Effector memory CD4-positive, alpha-beta T cell (primary cell): ENCODE measurements at places on chromosomes 1 and 21.

DNA sequence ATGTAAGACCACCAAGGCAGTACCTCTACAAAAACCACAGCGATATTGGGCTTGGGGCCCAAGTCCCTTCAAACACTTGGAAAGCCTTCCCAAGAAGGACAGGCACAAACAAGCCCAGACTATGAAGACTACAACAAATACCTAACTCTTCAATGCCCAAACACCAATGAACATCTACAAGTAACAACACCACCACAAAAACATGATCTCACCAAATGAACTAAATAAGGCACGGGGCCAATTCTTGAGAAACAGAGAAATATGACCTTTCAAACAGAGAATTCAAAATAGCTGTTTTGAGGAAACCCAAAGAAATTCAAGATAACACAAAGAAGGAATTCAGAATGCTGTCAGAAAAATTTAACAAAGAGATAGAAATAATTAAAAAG, 86.8 kb downstream of the COL24A1 start:
- no peak for DNase-seq
- no peaks in the 10 kb centered on the region for H3K4me1 ChIP-seq
- H3K27me3 ChIP-seq, result no peaks in the 10 kb centered on the region
- no peaks in the 10 kb centered on the region for H3K36me3 ChIP-seq
- H3K27ac ChIP-seq, result no peak overlapping the region
- no peak overlapping the region for H3K4me3 ChIP-seq

DNA sequence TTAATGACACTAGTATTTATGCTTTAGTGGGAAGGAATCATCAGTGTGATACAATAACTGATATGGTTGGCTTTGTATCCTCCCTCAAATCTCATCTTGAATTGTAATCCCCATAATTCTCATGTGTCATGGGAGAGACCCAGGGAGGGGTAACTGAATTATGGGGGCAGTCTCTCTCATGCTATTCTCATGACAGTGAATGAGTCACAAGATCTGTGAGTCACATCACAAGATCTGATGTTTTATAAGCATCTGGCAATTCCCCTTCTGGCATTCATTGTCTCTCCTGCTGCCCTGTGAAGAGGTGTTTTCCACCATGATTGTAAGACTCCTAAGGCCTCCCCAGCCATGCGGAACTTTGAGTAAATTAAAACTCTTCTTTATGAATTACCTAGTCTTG, 1760.3 kb downstream of the NCAM2 start:
- H3K36me3 ChIP-seq, result no peaks in the 10 kb centered on the region
- H3K27ac ChIP-seq, result no peak overlapping the region
- DNase-seq, result no peak
- no peaks in the 10 kb centered on the region for H3K4me1 ChIP-seq

DNA sequence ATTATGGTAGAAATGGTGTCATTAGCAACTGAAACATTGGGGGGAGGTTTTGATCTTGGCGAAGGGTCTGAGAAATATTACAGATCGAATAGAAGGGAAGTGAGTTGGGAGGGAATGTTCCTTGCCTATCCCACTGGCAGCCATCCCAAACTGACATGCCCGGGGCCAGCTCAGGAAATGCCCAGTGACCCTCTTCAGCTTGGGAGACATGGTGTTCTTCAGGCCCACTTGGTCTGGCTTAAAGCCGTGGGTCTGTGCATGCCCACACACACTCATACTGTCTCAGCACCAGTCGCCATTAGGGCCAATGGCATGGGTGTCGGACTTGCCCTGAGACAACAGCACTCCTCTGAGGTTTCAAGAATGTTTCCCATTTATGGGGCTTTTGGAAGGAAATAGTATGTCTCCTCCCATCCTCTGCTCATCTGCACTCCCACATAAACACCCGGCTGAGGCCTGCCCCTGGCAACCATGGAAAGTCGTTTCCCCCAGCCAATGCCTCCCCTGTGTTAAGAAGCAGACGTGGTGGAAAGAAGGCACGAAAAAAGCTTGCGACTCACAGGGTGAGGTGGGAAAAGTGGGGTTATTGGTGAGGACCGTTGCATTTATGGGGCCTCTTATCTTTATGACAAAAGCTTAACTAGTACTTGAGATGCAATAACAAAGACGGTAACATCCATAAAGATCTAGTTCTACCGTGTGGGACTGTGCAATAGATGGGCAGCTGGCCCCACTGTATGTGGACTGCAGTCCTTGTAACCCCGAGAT, 2.0 kb downstream of the RNF186 start:
- DNase-seq, result no peak
- no peak overlapping the region for H3K4me3 ChIP-seq
- H3K4me1 ChIP-seq, result no peaks in the 10 kb centered on the region
- H3K27me3 ChIP-seq, result no peaks in the 10 kb centered on the region

GRCh38 chr1:66733348-66734017, 18.8 kb upstream of the DYNLT5 start:
- no peak for DNase-seq
- no peaks in the 10 kb centered on the region for H3K36me3 ChIP-seq
- no peaks in the 10 kb centered on the region for H3K4me1 ChIP-seq
- no peaks in the 10 kb centered on the region for H3K27me3 ChIP-seq

DNA sequence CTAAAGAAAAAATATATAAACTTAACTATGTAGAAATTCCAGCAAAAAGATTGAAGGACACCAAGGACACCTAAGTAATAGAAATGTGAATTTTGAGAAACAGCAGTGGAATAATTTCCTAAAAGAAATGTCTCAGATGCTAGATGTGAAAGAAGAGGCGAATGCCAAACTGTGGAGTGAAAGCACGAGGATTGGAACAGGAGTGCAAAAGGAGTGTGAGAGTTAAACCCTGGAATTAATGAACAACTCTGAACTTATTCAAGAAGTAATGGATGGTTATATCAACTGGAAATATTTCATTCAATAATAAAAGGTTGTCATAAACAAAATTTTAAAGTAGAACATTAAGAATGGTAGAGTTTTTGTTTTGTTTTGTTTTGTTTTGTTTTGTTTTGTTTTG, 78.5 kb upstream of the SGIP1 start:
- DNase-seq, result no peak
- no peaks in the 10 kb centered on the region for H3K4me1 ChIP-seq

- no peak overlapping the region for H3K27ac ChIP-seq
- no peaks in the 10 kb centered on the region for H3K27me3 ChIP-seq
- no peaks in the 10 kb centered on the region for H3K36me3 ChIP-seq
- H3K4me1 ChIP-seq, result no peaks in the 10 kb centered on the region
- no peak for DNase-seq
Observed at GRCh38 chr1:157403203-157403602, 149.1 kb downstream of the FCRL5 start.

DNA sequence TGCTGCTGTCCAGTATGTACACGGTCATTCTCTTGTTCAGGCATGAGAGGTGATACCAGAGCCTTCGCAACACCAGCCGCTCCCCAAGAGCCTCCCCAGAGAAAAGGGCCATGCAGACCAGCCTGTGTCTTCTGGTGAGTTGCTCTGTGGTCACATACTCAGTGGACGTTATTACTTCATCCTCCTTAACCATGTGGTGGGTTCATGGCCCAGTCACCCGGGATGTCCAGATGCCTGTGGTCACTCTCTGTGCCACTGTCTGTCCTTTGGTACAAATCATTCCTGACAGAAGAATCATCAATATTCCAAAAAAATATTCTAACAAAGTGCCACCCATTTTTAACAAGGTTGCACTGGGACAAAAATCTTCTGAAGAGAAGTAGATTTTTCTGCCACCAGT, 8.8 kb upstream of the ZNF124 start:
- no peak overlapping the region for H3K4me3 ChIP-seq
- no peaks in the 10 kb centered on the region for H3K27me3 ChIP-seq
- H3K27ac ChIP-seq, result no peak overlapping the region

DNA sequence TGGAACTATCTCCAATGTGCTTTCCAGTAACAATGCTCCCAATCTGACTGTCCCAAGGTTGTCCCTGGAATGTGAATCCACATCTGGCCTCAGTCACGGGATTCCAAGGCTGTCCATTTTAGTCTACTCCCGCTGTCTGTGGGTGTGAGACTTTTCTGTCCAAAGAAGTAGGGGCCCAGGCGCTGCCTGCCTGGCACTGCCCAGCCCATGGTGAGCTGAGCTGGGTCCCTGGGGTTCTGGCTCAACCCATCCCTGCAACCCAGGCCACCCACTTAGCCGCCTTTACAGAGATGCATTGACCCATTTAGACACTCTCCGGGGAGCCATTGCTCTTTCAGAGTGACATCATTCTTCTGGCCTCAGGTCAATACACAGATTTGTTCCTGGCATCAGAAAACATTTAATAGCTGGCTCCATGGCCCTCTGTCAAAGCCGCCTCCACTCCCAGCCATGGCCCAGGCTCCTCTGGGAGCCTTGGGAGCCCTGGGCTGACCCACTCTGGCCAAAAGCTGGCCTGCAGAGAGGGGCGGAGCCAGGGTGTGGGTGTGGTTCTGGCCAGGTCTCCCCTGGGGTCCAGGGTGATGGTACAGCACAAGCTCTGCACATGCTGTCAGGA, 47.2 kb upstream of the PAX7 start:
- H3K4me3 ChIP-seq, result no peak overlapping the region
- DNase-seq, result no peak
- no peaks in the 10 kb centered on the region for H3K36me3 ChIP-seq

- DNase-seq, result peak; percentile 75
- H3K4me1 ChIP-seq, result peaks cover 12% of the 10 kb centered on the region
- H3K36me3 ChIP-seq, result no peaks in the 10 kb centered on the region
- H3K27me3 ChIP-seq, result no peaks in the 10 kb centered on the region
- peak within 1 kb of the TSS; percentile 83 for H3K4me3 ChIP-seq
Observed at GRCh38 chr1:151146412-151147131, at the start of gene SEMA6C. TSS of gene SEMA6C (minus strand) at chr1:151146631. CDS start at chr1:151142621, 4,010 bp downstream.

DNA sequence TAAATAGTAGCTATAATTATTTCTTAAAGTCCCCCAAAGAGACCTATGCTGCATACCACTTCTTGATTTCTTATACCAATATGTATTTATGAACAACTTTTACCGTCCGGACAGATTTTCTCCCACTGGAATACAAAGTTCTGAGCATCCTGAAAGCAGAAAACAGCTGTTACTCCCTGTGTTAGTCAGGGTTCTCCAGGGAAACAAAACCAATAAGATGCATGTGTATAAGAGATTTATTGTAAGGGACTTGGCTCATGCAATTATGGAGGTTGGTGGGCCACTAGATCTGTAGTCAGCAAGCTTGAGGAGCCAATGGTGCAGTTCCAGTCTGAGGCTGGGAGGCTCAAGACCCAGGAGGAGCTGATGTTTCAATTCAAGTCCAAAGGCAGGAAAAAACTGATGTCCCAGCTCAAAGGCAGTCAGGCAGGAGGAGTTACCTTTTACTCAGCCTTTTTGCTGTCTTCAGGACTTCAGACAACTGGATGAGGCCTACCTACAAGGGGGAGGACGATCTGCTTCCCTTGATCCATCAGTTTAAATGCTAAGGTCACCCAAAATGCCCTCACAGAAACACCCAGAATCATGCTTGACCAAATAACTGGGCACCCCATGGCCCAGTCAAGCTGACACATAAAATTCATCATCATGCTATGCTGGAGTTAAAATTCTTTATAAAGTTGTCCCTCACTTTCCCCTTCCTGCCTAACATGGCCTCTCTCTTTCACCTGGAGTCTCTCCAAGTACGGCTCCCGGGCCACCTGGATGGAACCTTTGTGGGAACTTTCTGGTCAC, 24.3 kb upstream of the ATF3 start:
- H3K4me1 ChIP-seq, result no peaks in the 10 kb centered on the region
- peaks cover 16% of the 10 kb centered on the region for H3K27me3 ChIP-seq
- H3K4me3 ChIP-seq, result no peak overlapping the region
- H3K36me3 ChIP-seq, result no peaks in the 10 kb centered on the region
- H3K27ac ChIP-seq, result no peak overlapping the region
- no peak for DNase-seq

GRCh38 chr21:45774291-45774690, 130.8 kb downstream of the PCBP3 start:
- H3K4me1 ChIP-seq, result no peaks in the 10 kb centered on the region
- H3K27ac ChIP-seq, result no peak overlapping the region
- no peaks in the 10 kb centered on the region for H3K36me3 ChIP-seq
- H3K27me3 ChIP-seq, result no peaks in the 10 kb centered on the region
- DNase-seq, result no peak

DNA sequence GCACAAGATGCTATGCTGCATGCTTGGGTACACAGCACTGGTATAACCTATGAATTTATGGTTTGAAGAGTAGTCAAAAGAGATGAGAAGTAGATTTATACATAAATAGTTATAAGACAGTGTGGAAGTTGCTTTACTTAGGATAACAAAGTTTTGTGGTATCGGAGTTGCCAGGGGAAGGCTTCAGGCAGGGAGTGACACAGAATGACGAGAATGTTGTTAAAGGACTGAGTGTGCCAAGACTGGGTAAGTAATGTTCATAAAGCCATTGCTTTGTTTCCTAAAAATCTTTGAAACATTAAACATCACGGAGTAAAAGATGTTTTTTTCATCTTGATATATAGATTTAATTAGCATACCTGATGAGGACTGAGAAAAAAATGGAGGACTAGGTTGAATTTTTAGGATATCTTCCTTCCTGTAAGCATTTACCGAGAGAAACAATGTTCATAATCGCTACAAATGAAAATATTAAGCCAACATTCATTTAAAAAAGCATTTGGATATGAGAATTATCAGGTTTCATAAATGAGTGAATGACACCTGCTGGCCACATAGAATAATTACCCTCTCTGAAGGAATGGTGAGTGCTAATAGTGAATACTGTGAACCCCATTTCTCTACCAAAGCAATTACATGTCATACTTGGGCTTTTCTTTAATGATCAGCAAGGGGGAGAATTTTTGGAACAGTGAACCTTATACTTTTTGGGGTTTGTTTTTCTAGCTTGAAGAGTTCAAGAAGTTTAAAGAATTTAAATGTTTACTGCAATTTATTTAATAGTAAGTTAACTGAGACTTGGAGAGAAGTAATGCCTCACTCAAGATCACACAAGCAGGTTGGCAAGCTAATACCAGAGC, 28.4 kb downstream of the EXTL2 start:
- DNase-seq, result no peak
- no peak overlapping the region for H3K27ac ChIP-seq
- H3K36me3 ChIP-seq, result no peaks in the 10 kb centered on the region
- no peak overlapping the region for H3K4me3 ChIP-seq

GRCh38 chr21:41802684-41803083, 35.8 kb upstream of the RIPK4 start:
- no peak overlapping the region for H3K4me3 ChIP-seq
- peaks cover 33% of the 10 kb centered on the region for H3K36me3 ChIP-seq
- no peak for DNase-seq
- H3K27me3 ChIP-seq, result no peaks in the 10 kb centered on the region

- no peaks in the 10 kb centered on the region for H3K27me3 ChIP-seq
- no peak overlapping the region for H3K4me3 ChIP-seq
- H3K36me3 ChIP-seq, result no peaks in the 10 kb centered on the region
- H3K27ac ChIP-seq, result no peak overlapping the region
- no peak for DNase-seq
Observed at GRCh38 chr1:14820295-14821085, 222.0 kb downstream of the KAZN start.
